Renal pelvis (tissue), 12 donors: ENCODE measurements at places on chromosomes 5 and 9.

DNA sequence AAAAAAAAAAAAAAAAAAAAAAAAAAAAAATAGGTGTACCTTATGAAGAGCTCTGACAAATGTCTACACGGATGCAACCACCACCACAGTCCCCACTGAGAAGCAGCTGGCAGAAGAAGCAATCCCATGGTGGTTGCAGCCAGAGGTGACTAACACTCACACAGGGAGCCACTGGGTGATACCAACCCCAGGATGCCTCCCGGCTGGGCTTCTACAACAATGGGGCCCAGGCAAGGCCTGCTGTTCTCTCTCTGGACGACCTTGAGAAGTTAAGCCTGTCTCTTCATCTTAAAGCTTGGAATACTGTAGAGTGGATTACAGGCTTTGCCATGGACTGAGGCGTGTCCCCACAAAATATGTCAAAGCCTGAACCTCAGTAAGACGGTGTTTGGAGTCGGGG is 104.1 kb downstream of the ROR2 start:
- no peak for DNase-seq

DNA sequence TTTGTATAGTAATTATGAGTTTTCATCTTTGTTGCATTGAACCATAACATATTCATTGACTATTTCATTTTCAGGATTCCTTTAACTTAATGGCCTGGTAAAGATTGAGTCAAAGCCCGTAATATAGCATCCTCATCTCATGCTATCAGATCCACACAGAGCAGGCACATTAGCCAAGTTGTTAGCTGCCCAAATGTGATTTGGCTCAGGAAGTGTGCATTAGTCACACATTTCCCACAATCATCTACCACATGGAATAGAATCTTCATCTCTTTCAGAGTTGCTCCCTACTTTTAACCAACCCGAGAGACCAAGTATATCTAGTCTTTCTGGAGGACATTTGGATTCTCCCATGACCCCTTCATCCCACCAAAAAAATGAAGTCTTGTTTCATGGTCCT is 481.0 kb upstream of the PTGER4 start:
- DNase-seq, result no peak

DNA sequence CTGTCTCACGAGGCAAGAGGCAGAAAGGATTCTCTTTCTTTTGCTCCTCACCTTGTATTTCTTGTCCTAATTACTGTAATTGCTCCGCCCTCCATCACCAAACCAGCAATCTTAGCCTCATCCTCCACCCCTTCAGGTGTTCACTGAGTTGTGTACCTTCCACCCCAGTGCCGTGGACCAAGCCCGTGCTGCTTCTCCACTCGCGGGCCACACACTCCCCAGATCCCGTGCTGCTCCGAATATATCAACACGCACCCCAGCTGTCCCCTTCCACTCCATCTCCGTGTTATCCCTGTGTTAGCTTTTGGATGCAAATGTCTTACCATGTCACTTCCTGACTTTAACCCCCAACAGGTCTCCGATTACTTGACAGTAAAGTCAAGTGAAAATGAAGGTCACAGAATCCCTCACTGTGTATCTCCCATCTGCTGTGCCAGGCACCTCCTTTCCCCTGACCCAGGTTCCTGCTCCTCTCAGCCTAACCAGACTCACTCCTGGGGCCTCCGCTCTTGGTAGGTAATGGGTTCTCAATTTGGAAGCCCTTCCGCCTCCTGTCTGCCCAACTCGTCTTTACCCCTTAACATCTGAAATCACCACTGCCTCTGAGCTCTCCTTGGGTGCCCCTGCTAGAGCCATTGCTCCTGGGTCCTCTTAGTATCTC is 320.2 kb downstream of the MED10 start:
- DNase-seq, result no peak

DNA sequence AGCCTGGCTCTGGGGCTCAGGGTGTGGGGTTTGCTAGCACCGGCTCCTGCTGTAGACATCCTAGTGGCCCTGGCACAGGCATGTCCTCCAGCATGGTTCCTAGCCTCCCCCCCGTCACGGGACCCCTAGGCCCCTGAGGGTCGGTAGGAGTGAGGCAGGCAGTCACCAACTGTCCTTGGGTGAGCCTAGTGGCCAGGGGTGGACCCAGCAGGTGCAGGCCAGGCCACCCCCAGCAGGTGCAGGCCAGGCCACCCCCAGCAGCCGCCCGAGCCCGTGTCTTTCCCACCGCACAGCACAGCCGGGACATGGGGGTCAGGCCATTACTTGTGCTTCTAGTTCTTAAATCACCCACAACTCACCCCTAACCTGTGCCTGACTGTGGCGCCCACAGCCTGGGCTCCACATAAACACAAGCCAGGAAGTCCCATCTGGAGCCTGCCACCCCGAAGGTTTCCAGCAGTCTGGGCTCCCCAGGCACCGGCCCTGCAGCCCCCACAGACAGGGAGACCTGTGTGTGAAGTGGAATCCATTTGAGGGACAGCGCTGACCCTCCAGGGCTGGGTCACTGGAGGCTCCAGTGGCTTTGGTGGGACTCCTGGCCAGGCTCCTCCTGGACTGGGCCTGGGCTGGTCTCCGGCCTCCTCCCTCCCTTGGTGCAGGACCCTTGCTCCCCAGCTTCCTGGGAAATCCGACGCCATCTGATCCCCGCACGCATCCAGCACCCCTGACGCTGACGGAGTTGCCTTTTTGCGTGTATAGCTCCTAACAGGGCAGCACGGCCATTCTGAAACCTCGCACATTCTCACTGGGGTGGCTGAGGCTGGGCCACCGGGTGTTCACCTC is 114.1 kb upstream of the LPCAT1 start:
- DNase-seq, result no peak

GRCh38 chr5:36751886-36752285 is 124.7 kb upstream of the NIPBL start:
- DNase-seq, result no peak
